Heart right ventricle (tissue), 16 donors: ENCODE measurements at places on chromosomes 2 and 18. TPM values are rescaled to one million over a fixed set of nuclear protein-coding genes. Genes with fewer than 3 reads are reported as not detected.

The POTEJ gene
- not detected for total RNA-seq

The PTPN4 gene
- 41.0 TPM for total RNA-seq

The EFHD1 gene
- 21.1 TPM for total RNA-seq

The SCN7A gene
- total RNA-seq: 31.2 TPM

The LAMA3 gene
- total RNA-seq: 3.6 TPM

The MC4R gene
- total RNA-seq: not detected

The SPP2 gene
- not detected for total RNA-seq

The TNS1 gene
- 773 TPM for total RNA-seq

The AP1S3 gene
- 0.37 TPM for total RNA-seq

The NCKAP1 gene
- 141 TPM for total RNA-seq

The WDR54 gene
- 1.5 TPM for total RNA-seq

GRCh38 chr2:36355890-36356297 is 316 bp downstream of the CRIM1 start:
- H3K27me3 ChIP-seq: no peaks in the 10 kb centered on the region
- H3K4me3 ChIP-seq: peak overlapping the region; percentile 88
- peak overlapping the region; percentile 91 for H3K27ac ChIP-seq

- no peaks in the 10 kb centered on the region for H3K36me3 ChIP-seq
- no peak overlapping the region for H3K4me3 ChIP-seq
- no peaks in the 10 kb centered on the region for H3K27me3 ChIP-seq
These were observed 39.0 kb downstream of the B4GALT6 start for GRCh38 chr18:31645411-31645810.

GRCh38 chr2:11203480-11203879 is 48.2 kb downstream of the SLC66A3 start:
- H3K4me3 ChIP-seq: no peak overlapping the region
- H3K4me1 ChIP-seq: no peaks in the 10 kb centered on the region
- no peak overlapping the region for H3K27ac ChIP-seq
- DNase-seq: no peak

GRCh38 chr2:190682168-190682567 is 33.3 kb downstream of the NAB1 start:
- no peak overlapping the region for H3K27ac ChIP-seq
- peaks cover 20% of the 10 kb centered on the region for H3K4me1 ChIP-seq
- no peak overlapping the region for H3K4me3 ChIP-seq

DNA sequence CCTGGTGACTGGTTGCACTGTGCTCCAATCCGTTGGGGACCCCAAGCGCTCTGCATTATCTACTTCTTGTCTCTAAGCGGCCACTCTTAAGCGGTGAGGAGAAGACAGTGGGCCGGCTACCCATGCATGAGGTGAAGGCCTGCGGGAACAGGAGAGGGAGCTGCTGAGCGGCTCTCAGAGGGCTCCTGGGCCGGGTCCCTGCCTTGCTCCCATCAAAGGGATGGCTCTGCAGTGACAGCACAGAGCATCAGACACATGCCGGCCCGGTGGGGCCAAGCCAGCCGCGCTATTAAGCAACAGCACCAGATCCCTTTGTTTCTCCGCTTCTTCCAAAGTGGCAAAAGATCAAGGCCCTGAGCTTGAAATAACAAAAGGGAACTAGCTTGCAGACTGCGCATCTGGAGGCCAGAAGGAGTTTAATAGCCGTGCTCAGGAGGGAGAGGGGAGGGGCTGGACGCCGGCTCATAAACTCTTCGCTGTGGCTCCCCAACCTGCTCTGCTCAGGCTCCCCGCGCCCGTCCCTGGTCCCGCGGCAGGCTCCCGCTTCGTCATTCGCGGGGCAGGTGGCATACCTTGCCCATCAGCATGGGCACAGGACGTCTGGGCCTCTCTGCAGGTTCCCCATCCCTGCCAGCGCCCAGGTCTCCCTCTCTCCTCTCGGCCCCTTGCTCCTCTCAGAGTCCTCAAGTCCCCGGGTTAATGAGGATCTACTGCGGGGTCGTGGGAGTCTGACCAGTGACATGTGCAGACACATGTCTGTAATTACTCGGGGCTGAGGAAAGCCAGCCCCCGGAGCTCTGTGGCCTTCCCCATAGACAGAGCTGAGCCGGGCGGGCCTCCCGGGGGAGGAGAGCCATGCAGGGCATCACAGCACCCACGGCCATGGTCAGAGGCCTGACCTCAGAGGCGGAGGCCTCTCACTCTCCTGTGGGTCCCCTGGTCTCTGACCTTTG is 96.7 kb downstream of the ASB1 start:
- H3K27me3 ChIP-seq: peaks cover 9% of the 10 kb centered on the region
- H3K4me3 ChIP-seq: no peak overlapping the region

DNA sequence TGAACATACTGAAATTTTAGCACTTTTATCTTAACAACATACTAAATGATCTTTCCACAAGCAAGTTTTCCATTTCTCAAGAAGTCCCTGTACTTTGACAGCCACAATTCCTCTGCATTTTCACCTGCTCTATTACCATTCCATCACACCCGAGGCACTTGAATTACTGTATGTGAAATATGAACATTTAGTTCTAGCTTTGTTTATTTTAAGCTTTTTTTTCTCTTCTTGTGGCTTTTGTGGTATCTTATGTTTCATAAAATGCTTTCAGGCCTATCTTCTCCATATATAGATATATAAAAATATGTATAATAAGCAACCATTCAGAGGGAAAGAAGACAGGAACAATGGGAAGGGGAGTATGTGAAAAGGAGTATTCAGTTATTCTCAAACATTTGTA is 693.9 kb downstream of the SATB2 start:
- no peaks in the 10 kb centered on the region for H3K27me3 ChIP-seq
- no peak overlapping the region for H3K4me3 ChIP-seq
- H3K4me1 ChIP-seq: no peaks in the 10 kb centered on the region
- no peak overlapping the region for H3K27ac ChIP-seq
- no peaks in the 10 kb centered on the region for H3K36me3 ChIP-seq

DNA sequence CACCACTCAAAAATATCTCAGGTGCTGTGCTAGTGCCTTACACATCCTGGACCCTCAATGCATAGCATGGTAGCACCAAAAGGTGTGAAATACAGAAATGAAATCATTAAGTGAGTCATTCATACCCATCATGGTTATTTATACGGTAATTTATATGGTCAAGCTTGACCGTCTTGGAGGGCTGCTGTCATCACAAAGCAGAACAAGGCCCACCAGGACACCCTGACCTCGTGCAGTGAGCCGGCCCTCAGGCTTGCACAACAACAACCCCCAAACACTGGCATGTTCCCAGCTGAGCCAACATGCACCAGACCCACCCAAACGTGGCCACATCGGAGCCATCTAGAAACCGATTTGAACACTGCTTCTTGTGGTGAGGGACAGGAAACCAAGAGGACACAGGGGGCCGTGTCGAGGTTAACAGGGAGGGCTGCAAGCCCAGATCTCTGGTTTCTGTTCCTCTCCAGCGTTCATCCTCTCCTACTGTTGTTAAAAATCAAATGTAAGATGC is 378.5 kb upstream of the ID2 start:
- no peak overlapping the region for H3K27ac ChIP-seq
- no peak overlapping the region for H3K4me3 ChIP-seq
- H3K36me3 ChIP-seq: no peaks in the 10 kb centered on the region
- peak; percentile 37 for DNase-seq

- H3K27ac ChIP-seq: no peak overlapping the region
- H3K36me3 ChIP-seq: no peaks in the 10 kb centered on the region
These were observed 8.6 kb downstream of the INPP1 start for GRCh38 chr2:190351955-190352354.

DNA sequence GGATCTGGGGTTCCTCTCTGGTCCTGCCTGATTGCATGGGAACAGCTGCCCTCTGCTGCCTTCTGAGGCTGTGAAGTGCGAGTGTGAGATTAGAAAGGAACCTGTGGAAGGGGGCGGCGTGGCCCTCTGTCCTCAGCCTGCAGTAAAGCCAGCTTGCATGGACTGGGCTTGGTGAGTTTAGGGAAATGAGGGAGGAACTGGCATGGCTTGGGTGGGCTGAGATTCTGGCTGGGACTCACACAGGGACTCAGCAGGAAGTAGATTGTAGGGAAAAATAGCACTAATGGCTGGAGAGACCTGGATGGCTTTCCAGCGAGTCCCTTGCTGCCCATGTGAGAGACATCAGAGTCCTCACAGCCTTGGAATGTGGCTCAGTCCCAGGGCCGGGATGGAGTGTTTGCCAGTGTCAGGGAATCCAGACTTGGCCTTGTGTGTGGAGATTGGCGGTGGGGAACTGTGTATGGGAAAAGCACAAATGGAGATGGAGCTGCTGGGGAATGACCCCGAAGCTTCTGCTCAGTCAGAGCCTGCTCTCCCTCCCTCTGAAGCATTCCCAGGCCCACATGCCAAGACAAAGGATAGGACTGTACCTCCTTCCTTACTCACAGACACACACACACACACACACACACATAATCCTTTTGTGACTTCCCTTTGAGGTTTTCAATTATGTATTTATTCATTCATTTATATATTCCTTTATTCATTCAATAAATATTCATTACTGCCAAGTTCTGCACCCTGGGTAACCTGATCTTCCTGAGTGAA is 115.4 kb downstream of the ACAA2 start:
- no peak overlapping the region for H3K4me3 ChIP-seq
- no peaks in the 10 kb centered on the region for H3K27me3 ChIP-seq
- no peaks in the 10 kb centered on the region for H3K36me3 ChIP-seq
- no peak for DNase-seq

- H3K27me3 ChIP-seq: no peaks in the 10 kb centered on the region
- no peaks in the 10 kb centered on the region for H3K36me3 ChIP-seq
- no peak overlapping the region for H3K4me3 ChIP-seq
These were observed 72.9 kb downstream of the TMEM182 start for GRCh38 chr2:102834523-102835273.

- no peaks in the 10 kb centered on the region for H3K36me3 ChIP-seq
- H3K27ac ChIP-seq: peak overlapping the region; percentile 87
- DNase-seq: no peak
- H3K4me1 ChIP-seq: peaks cover 35% of the 10 kb centered on the region
- H3K27me3 ChIP-seq: no peaks in the 10 kb centered on the region
These were observed 39.8 kb upstream of the KCNF1 start for GRCh38 chr2:10871978-10872377.

DNA sequence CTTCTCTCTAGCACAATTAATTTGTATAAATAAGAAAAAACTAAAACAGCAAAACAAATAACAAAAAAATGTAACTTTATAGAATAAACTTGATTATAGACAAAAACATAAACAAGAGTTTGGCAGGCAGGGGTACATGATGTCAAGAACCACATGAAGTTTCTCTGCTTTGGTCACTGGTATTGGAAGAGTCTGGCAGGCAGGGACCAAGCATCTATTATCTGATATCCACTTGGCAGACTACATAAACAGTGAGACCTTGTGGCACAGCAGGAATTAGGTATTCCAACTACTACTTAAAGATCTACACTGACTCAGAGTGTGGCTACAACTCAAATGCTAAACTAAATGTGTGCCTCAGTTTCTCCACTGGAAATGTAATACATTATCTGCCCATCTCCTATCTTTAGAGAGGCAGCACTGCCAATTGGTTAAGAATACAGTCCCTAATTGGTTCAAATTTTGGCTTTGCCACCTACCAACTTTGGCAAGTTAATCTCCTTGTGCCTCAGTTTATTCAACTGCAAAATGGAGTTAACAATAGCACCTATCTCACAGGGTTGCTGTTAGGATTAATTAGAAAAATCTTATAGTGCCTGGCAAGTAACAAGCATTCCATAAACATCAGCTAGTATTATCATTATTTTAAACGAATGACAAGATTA is 2.7 kb downstream of the MAP4K3 start:
- DNase-seq: no peak
- no peak overlapping the region for H3K4me3 ChIP-seq
- peaks cover 8% of the 10 kb centered on the region for H3K4me1 ChIP-seq
- no peaks in the 10 kb centered on the region for H3K36me3 ChIP-seq
- no peaks in the 10 kb centered on the region for H3K27me3 ChIP-seq

DNA sequence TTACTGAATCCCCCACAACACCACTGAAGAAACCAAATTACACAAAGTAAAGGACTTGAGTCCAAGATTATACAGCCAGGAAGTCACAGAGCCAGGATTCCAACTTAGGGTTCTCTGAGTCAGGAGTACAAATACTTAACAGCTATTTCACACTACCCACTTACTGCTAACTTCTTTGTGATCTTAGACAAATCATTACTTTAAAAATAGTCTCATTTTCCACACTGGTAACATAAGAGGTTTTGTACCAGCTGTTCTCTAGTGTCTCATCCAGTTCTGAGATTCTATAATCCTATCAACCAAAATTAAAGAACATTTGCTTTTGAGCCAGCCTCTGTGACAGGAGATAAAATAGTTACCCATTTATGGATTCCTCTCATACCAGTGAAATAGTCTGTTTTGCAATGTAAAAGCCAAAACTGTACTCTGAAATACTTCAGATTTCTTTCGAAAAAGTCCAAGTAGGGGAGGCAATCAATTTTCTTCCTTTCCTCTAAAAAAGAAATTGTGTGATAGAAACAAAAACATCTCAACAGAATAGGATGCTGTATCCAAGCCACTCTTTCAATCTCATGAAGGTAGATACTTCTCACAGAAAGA is 157.6 kb downstream of the LRATD1 start:
- H3K27ac ChIP-seq: no peak overlapping the region
- no peak for DNase-seq
- H3K27me3 ChIP-seq: no peaks in the 10 kb centered on the region
- H3K4me1 ChIP-seq: no peaks in the 10 kb centered on the region
- H3K4me3 ChIP-seq: no peak overlapping the region
- H3K36me3 ChIP-seq: no peaks in the 10 kb centered on the region

GRCh38 chr2:136045835-136046570 is 60.6 kb upstream of the DARS1 start:
- DNase-seq: no peak
- no peak overlapping the region for H3K4me3 ChIP-seq
- H3K4me1 ChIP-seq: no peaks in the 10 kb centered on the region
- H3K36me3 ChIP-seq: no peaks in the 10 kb centered on the region

GRCh38 chr2:14601156-14601770 is 31.3 kb upstream of the LRATD1 start:
- no peaks in the 10 kb centered on the region for H3K36me3 ChIP-seq
- H3K4me1 ChIP-seq: no peaks in the 10 kb centered on the region
- no peak overlapping the region for H3K4me3 ChIP-seq
- H3K27ac ChIP-seq: no peak overlapping the region
- DNase-seq: no peak

DNA sequence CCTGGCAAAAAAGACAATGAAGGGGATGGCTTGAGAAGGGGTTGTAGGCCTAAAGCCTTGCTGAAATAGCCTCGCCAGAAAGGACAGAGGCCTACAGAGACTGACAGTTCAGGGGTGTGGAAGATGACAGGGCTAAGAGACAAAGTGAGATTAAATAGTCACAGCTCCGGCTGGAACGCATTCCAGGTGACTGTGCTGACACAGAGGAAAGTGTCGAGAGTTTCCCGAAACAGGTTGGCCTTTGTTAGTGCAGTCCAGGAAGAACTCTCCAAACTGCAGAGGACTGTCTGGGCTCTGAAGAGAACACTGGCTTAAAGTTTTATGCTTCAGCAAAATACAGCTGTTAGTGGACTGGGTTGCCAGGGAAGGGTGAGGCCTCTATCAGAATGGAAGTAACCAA is 52.8 kb downstream of the METTL4 start:
- peaks cover 22% of the 10 kb centered on the region for H3K4me1 ChIP-seq
- no peaks in the 10 kb centered on the region for H3K27me3 ChIP-seq
- H3K36me3 ChIP-seq: no peaks in the 10 kb centered on the region
- H3K4me3 ChIP-seq: no peak overlapping the region
- no peak overlapping the region for H3K27ac ChIP-seq

- no peaks in the 10 kb centered on the region for H3K4me1 ChIP-seq
- H3K27ac ChIP-seq: no peak overlapping the region
- no peak for DNase-seq
These were observed 114.8 kb downstream of the MBD5 start for GRCh38 chr2:148135705-148136104.
